Psoas muscle (tissue), 8 donors: ENCODE measurements at places on chromosomes 7 and 10. TPM values are rescaled to one million over a fixed set of nuclear protein-coding genes. Genes with fewer than 3 reads are reported as not detected.

DNA sequence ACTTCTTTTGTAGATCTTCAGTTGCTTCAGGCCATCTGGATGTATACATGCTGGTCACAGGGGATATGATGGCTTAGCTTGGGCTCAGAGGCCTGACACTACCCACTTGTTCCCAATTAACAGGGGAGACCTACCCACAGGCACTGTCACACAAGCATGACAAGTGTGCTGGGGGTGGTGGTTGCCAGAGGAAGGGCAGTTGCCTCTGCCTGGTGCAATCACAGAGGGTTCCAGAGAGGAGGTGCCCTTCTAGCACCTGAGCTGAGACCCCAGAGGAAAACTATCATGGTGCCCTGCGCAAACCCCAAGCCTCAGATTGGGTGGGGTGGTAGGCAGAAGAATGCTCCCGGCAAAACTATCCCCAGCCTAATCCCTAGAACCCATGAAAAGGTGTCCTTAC lies 65.6 kb upstream of the NANOS1 start:
- DNase-seq, result no peak

GRCh38 chr10:48587101-48587500 lies 17.8 kb downstream of the ARHGAP22 start:
- DNase-seq, result no peak

ETV1 gene
- 0.94 TPM for polyA plus RNA-seq

DNA sequence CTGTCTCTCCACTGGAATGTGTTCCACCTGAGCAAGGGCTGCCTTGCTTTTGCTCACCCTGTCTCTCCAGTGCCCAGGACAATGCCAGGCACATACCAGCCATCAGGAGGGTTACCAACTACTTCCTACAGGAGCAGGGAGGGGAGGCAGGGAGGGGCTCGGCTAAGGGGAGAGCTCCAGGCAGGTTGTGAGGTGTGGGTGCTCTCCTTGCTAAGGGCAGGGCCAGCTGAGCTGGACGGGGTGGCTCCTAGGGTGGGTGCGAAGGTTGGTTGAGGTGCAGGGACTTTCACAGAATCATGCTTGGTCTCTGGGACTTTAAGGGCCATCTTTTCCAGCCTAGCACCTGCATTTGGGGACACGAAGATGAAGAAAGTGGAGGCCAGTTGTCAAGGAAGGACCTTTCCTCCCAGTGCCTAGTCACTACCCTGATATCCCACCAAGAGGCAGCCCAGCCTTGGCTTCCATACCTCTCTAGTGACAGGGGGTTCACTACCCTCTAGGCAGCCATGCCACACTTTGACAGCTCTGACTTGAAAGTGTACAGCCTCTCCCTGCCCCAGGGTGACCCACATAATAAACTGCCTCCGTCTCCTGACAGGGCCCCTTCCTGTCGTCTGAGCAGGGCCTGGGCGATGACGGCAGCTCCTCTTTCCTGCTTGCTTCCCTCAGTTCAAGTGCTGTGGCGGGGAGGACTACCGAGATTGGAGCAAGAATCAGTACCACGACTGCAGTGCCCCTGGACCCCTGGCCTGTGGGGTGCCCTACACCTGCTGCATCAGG lies 46.5 kb downstream of the TSPAN15 start:
- no peak for DNase-seq

DNA sequence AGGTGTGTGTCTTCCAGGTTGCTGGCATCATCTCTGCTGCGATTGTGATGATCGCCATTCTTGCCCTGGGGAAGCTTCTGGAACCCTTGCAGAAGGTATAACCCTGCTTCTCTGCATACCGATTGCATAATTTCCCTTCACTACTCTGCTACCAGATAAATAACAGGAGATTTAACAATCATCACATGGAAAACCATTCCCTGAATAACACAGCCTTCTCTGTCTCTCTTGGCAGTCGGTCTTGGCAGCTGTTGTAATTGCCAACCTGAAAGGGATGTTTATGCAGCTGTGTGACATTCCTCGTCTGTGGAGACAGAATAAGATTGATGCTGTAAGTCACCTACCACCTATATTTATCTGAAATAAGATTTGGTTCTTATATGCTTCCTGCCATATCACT lies 33.8 kb downstream of the SLC26A4 start:
- no peak for DNase-seq

DNA sequence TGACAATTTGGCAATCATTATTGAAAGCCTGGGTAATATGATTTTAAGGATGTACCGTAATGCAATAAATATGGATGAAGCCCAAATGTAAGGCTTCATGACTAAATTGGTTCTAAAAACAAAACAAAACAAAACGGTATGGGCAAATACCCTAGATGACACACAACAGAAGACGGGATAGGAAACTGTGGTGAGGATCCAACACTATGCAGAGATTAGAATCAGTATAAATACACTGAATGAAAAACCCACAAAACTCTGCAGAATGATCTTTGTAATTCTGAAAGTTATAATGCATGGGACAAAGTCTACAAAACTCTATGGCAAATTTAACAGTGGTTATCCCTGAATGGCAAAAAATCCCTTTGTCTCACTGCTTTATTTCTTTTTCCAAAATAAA lies 57.6 kb downstream of the MALSU1 start:
- DNase-seq, result no peak

- no peak for DNase-seq
Measured at GRCh38 chr7:5614600-5614999, 166.9 kb downstream of the RNF216 start.

- DNase-seq, result no peak
Measured at GRCh38 chr7:127751490-127752448, 99.8 kb downstream of the SND1 start.

DNA sequence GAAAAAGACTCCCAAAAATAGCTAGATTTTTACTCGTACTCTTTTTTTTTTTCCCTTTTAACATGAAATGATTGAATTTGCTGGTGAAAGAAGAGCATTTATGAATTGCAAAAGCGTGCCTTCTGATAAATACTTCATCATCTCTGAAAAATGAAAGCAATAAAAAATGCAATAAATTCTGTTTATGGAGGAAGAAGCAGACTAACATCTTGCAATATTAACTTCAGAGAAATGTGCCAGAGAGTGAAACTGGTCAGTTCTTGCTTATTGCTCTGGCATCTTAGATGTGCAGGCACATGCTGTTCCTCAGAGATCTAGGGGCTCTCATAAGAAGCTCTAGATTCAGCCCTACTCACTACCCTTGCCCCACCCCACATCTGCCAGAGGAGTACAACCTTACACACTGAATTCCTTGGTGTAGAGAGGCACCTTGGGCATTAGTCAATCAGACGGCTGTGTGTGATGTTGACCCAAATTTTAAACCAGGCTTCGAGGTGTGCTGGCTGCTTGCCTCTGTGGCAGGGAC lies 891.1 kb upstream of the GHITM start:
- DNase-seq, result no peak

DNA sequence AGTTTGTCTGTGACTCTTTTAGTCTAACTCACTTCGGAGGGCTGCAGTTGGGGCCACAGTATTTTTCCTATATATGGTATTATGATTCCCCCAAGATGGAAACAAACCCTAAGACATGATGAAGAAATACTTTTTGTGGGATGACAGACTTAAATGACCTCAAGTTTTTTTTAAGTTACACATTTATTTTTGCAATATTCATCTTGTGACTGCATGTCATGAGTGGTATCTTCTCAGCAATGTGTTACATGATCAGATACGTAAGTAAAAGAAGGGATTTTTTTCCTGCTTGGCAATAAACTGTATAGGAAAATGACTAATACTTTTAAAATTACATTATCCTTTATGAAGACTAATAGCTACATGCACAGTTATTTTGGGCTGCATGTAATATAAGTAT lies 57.8 kb downstream of the OR13A1 start:
- no peak for DNase-seq

GRCh38 chr7:38678698-38679054 lies 47.5 kb upstream of the AMPH start:
- DNase-seq, result no peak

- DNase-seq, result no peak
Measured at GRCh38 chr7:42993038-42993437, 60.9 kb downstream of the MRPL32 start.

DNA sequence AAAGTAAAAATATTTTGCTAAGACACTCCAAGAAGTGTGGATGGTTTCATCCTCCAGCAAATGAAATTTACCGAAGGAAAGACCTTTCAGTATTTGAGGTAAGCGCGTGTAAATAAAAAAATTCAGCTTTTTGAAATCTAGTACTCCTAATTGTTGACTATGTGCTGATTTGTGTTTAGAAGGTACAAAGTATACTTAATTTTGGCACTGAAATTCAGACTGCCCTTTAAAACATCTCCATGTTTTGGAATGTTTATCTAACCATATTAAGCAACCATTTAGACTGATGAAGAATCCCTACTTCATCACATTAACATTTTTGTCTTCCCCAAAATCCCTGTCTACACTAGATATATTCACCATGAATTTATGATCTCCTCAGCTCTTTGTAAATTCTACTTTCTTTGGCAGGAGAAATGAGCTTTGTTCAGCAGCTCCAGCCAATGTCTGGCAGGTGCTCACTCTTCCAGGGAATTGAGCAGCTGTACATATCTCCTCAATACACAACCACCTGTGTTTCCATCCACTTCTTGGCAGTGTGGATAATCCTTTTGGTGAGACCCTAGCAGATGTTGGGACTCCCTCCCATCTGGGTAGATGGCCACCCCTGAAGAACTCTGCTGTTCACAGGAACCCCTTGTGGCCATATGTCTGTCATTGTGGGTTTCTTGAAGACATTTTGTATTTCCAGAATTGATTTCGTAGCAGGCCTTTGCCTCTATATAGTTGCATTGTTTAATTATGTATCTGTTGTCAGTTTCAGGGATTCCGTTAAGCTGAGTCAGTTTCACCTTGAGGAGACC lies 129.4 kb upstream of the SAMD8 start:
- no peak for DNase-seq

LRRC61 gene
- 3.8 TPM for polyA plus RNA-seq

DNA sequence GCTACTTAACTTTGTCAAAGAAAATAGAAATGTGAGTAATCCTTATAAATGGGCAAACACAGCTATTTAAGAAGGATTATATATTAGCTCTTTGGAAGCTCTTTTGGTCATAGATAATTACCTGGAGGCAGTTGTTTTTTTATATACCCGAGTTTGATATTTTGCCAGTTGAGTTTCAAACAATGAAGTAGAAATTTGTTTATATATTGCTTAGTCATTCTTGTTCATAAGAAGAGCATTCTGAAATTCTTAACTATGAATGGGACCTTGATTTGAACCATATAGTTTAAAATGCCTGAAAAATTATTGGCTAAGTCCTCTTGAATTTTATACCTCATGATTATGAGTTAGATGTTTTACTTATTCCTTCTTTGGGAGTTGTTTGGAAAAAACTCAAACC lies 36.4 kb downstream of the MINPP1 start:
- no peak for DNase-seq

DNA sequence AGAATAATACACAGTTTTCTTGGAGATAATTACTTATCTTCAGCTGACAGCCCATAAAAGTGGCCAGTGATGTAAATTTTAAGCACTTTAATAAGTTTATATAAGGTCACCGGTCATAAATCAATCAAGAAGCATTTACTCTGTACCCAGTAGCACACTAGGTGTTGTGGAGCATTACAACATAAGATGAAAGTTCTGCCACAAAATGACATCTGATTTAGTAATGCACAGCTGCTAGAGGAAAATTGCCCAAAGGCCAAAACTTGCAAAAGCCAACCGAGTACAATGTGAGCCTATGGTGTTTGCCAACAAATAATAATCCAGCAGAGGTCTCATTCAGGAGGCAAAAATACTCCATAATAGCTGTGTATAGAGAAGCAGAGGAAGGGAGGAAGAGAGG lies 63.6 kb downstream of the GPR37 start:
- DNase-seq, result no peak

DNA sequence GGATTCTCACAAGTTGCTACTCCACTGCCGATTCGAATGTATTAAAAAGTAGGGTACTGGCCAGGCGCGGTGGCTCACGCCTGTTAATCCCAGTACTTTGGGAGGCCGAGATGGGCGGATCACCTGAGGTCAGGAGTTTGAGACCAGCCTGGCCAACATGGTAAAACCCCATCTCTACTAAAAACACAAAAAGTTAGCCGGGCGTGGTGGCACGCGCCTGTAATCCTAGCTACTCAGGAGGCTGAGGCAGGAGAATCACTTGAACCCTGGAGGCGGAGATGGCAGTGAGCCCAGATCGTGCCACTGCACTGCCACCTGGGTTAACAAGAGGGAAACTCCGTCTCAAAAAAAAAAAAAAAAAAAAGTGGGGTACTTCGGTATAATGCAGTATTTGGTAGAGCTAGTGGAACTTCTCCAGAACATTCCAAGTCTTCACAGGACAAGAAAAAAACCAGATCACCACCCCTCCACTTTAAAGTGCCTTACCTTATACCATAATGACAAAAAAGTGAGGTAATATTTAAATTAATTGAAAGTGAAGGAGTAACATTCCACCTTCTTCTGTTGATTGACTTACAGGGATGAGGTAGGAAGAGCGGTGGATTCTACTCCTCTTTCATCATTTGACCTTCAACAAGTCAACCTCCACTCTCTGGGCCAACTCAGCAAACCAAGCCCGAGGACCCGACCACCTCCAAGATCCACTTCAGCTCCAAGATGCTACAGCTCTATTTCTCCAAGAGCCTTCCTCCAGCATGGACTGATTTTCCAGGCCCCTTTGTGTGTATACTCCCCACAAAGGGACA lies 2.0 kb downstream of the BAZ1B start:
- no peak for DNase-seq

DNA sequence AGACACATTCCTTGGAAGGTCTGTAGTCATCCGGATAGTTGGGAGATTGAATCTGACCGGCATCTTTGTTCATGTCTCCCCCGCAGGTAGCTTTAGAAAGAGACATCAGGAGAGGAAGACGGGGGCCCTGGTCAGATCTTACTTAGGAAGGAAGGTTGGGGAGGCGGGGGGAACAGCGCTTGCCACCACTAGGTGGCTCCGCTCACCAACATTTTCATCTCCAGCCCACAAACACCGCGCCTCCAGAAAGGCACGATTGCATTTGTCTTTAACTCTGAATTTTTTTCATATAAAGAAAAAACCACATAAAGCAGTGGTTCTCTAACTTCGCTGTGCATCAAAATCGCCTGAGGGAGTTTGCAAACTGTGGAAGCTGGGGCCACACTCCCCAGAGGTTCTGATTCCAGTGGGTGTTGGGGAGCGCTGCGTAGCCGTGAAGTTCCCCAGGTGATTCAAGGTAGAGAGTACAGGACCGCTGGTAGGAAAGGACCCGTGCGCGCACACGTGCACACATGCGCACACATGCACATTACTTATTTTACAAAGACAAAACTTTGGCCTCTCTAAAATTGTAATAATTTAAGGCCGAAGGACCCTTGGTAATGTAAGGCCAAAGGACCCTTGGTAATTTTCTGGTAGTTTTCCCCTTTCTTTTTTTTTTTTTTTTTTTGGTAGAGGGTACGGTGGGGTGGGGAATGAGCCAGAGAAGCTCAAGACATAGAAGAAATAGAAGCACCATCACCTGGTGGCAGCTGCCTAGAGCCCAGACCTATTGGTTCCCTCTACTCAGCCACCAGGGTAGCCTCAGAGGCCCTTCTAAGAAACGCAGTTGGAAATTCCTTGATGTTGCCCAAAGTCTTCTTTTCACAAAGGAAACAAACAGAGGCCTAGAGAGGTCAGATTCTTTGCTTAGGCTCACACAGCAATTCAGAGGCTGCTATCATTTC lies 37.4 kb upstream of the OPALIN start:
- peak; percentile 80 for DNase-seq

CYP2C19 gene
- polyA plus RNA-seq, result not detected
